ENCODE measurements at places on chromosomes 5 and 9.
A peak's percentile ranks its signal among the peaks of the same experiment; 100 is the strongest.

DNA sequence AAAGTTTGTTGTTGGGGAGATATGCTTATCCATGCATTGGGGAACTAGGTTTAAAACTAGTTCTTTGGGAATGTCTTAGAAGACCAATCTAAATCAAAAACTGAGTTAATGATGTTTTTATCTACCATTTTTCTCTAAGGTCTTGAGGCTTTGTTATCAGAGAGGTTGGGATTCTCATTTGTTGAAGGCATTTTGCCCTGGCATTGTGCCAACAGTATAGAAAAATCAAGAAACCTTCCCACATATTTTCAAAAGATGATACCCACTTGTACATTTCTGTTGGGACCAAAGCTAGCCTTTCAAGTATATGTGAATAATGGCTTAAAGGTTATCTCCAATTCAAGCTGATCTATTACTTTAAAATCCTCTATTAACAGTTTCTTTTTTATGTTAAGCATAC, 419.8 kb upstream of the KIF2A start:
- DNase-seq: no peak

- no peak for DNase-seq
These were observed 200.9 kb upstream of the OTULINL start for GRCh38 chr5:14380712-14381111.

DNA sequence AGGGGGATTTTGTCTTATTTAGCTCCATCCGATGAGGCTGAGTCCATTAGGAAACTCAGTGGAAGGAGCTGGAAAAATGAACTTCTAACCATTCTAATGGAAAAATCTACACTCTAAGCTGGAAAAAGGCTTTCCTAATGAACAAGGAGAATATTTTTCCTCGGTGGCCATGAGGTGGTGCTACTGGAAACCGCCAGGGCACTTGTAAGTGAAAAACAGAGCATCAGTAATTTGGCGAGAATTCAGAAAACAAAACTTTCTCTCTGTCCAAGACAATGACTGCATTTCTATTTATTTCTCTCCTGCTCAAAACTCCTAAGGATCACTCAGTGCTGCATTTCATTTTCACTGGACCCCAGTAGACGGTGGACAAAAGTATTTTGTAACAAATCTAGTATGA, 237.6 kb downstream of the TENT4A start:
- no peak for DNase-seq

DNA sequence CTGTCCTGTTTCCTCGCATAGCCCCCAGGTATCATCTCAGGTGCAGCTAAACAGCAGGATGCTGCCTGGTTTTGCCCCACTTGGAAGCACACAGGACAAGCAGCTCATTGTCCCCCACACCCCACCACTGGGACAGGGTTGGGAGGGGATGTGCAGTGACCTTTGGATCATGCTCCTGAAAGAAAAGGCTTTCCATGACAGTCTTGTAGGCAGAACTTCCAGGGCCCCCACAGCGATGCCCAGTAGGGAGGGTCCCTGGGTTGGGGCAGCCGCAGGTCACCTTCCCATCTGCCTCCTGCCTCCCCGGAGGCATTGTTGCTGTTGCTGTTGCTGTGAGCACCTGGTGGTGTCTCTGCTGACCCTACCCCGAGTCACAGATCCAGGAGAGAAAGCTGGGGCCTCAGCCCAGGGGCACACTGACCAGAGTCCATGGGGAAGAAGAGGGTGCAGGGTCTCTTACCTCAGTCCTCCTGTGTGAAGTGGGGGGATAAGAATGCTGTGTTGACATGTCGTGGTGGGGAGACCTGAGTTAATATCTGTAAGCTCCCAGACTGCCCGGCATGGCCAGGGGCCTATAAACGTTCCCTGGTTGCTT, 8.5 kb downstream of the CEP72 start:
- no peak for DNase-seq

GRCh38 chr5:88999853-89000252, 116.9 kb upstream of the MEF2C start:
- DNase-seq: no peak

GRCh38 chr9:72299017-72299603, 65.9 kb downstream of the ZFAND5 start:
- no peak for DNase-seq

- no peak for DNase-seq
These were observed 135.0 kb upstream of the DAP start for GRCh38 chr5:10896016-10896415.

DNA sequence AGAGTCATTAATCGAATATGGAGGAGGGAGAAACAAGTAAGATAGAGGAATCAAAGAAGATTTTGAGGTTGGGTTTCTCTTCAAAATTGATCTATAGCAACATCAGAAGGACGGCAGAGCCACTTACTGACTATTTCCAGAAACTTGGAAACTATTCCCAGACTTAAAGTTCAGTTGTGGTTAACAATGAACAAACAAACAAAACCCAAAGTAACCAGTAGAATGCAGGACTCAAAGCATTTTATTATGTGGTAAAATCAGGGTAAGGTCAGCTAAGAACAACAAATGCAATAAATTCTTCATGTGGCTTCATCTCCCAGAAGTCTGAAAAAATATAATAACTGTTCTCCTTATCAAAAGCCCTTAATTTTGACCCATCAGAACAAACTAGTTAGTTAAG, 54.9 kb upstream of the OSMR start:
- no peak for DNase-seq

GRCh38 chr9:20480249-20480648, 142.1 kb downstream of the MLLT3 start:
- no peak for DNase-seq

DNA sequence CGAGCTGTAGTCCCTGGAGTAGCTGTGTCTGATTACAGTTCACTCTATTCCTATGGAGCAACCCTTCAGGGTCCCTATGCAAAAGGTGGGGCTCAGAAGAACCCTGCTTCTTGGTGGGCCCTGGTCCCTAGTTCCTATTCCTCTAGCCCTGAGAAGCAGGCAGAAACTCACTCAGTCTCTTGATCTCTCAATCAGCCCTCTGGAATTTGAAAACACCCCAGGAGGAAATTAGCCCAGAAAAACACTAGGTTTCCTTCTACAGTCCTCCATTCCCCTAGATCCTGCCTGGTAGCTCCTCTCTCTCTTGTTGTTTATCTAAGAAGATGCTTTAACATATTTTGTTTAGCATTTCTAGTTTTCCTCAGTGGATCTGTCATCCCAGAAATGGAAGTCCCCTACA, 7.6 kb downstream of the RGS3 start:
- no peak for DNase-seq

DNA sequence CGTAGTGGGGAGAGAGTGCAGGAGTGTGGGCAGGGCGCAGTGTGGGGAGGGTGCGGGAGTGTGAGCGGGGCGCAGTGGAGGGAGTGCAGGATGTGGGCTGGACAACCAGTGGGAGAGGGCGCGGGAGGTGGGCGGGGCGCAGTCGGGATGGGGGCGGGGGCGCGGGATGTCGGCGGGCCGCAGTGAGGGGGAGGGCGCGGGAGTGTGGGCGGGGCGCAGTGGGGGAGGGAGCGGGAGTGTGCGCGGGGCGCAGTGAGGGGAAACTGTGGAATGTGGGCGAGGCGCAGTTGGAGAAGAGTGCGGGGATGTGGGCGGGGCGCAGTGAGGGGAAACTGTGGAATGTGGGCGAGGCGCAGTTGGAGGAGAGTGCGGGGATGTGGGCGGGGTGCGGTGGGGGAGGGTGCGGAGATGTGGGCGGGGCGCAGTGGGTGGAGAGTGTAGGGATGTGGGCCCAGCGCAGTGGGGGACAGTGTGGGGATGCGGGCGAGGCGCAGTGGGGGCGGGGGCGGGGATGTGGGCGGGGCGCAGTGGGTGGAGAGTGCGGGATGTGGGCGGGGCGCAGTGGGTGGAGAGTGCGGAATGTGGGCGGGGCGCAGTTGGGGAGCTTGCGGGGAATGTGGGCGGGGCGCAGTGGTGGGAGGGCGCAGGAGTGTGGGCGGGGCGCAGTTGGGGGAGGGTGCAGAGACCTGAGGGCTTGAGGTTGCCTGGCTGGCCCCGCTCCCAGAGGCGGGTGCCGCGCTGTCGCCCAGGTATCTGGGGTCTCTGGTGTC, at the start of gene NXNL2:
TSS of gene NXNL2 (plus strand) at position 723 of the 770 bp plus-strand sequence. CDS start 257 bp downstream, outside the sequence.
- DNase-seq: peak; percentile 7

- DNase-seq: no peak
These were observed 47.2 kb upstream of the TTC23L start for GRCh38 chr5:34791761-34792244.

DNA sequence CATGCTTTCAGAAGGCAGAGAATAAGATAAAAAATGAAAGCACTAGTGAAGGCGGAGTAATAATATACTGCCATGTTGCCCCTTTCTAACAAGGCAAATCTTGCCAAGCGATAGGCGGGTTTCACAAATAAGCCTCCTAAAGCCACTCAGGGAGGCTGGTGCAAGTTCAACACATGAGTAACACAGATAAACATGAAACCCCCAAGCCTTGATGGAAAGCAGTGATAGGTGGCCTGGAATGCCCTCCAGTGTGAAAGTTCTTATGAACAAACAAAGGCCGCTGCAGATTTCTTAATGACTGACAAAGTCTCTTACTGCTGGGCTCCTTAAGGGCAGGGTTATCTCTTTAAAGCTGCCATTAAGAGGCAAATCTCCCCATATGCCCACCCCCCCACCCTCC, 154.7 kb downstream of the ZDHHC21 start:
- DNase-seq: no peak

DNA sequence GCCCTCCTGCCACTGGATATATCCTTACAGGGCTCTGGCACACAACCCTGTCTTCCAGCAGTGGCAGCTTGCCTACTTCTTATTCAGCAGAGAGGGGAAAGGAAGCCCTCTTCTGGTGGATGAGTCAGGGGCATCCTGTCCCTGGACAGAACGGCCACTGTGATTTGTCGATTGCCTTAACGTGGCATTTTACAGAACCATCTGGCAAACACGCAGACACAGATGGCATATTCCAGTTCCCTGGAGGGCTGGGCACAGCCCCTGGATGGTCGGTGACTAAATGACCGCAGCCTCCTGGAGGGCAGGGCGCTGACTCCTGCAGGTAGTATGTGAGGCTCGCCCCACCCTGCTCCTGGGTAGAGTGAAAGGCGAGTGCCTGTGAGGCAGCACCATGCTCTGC, 62.1 kb downstream of the DCP2 start:
- no peak for DNase-seq
